ENCODE measurements at places on chromosomes 7 and 10. TPM values are rescaled to one million over a fixed set of nuclear protein-coding genes. Genes with fewer than 3 reads are reported as not detected.

The GAD2 gene
- not detected for total RNA-seq

The MPP7 gene
- total RNA-seq, result 2.7 TPM

The LEP gene
- under 0.01 TPM for total RNA-seq

The ASB15 gene
- total RNA-seq, result not detected

The LIPK gene
- not detected for total RNA-seq

The AIFM2 gene
- total RNA-seq, result 7.3 TPM

The ZNF853 gene
- total RNA-seq, result 1.6 TPM

The ANKMY2 gene
- 30.2 TPM for total RNA-seq

The SLC12A9 gene
- 13.9 TPM for total RNA-seq

The IFIT1 gene
- 172 TPM for total RNA-seq

The MYO3A gene
- not detected for total RNA-seq

The MSS51 gene
- 2.5 TPM for total RNA-seq

The RAMP3 gene
- total RNA-seq, result not detected

The SDK1 gene
- not detected for total RNA-seq

The SPDYE6 gene
- not detected for total RNA-seq

The C10orf105 gene
- not detected for total RNA-seq

The WIPF3 gene
- not detected for total RNA-seq

The CNNM1 gene
- total RNA-seq, result 0.09 TPM

The PLAC9 gene
- total RNA-seq, result 78.7 TPM

The PNLIPRP1 gene
- not detected for total RNA-seq

The OR6V1 gene
- not detected for total RNA-seq

Measured in fibroblast of the aortic adventitia (primary cell).